ENCODE measurements at places on chromosomes 1 and 21.
A peak's percentile ranks its signal among the peaks of the same experiment; 100 is the strongest.

DNA sequence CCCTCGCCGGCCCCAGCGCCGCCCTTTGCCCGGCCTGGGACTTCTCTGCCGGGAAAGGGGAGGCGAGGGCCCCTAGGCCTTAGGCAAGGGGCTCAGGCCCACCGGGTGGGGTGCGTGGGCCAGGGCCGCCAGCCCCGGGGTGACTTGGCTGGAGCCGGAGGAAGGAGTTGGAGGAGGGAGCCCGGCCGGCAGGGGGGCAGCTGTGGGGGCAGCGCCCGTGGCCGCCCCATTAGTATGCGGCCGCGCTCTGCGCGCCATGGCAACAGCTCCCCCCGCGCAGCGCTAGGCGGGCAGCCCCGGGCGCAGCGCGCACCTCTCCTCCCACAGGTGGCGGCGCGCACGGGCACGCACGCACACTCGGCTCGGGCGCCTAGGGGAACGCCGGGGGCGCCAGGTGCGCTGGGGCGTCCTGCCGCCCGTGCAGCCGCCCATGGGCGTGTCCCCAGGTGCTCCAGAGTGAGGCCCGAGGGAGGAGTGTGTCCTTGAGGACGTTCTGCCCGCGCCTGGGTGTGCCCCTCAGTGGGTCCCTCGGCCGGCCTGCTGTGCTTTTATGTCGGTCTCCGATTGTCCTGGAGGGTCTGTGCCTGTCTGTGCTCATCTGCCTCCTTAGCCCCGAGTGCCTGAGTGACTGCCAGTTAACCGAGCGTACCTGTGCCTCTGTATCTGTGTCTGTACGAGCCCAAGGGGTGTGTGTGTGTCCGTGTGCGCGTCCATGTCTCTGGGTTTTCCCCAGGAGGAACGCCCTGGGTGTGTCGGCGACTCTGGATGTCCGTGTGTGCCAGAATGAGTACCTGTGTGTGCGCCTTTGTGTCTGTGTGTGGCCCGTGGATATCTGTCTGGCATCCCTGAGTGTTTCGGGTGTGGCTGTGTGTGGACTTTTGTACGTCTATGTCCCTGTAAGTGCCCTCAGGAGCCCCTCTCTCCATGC is 38.2 kb upstream of the WASF2 start:
- no peak for DNase-seq

DNA sequence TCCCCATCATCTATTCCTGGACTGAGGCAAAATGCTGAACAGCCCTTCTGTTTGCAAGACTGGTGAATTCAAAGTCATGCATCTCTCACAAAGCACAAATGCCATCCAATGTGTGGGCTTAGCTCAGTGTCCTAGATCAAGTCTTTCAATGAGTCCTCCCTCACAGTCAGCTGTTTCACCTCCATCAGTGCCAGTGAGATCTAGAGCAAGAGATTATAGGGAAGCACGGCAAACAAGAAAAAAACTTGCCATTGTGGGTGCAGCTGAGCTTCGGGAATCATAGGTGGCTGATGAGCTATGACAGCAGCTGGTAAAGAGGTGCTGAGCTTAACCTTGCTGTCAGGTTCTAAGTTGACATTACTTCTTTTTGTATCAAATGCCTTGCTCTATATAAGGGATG is 130.2 kb downstream of the LMX1A start:
- DNase-seq: no peak

- DNase-seq: peak; percentile 66
Measured at GRCh38 chr1:9441451-9442133, 97.7 kb upstream of the SLC25A33 start.

DNA sequence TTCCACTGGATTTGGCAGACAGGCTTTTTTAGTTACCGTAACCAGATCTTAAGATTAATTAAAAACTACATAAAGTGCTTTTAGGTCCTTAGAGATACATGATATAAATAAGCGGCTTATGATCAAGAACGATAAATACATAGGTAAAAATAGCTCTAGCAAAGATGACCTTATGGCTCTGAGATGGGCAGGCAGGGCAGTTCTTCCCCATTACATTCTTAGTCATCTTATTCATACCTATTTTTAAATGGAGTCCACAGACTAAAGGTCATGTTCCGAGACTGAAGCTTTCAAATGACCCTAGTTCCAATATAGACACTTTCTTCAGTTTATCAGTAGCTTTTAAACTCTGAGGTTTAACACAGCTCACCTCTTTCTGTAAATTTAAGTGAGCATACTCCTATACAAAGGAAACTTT is 4.3 kb downstream of the MCL1 start:
- DNase-seq: no peak

DNA sequence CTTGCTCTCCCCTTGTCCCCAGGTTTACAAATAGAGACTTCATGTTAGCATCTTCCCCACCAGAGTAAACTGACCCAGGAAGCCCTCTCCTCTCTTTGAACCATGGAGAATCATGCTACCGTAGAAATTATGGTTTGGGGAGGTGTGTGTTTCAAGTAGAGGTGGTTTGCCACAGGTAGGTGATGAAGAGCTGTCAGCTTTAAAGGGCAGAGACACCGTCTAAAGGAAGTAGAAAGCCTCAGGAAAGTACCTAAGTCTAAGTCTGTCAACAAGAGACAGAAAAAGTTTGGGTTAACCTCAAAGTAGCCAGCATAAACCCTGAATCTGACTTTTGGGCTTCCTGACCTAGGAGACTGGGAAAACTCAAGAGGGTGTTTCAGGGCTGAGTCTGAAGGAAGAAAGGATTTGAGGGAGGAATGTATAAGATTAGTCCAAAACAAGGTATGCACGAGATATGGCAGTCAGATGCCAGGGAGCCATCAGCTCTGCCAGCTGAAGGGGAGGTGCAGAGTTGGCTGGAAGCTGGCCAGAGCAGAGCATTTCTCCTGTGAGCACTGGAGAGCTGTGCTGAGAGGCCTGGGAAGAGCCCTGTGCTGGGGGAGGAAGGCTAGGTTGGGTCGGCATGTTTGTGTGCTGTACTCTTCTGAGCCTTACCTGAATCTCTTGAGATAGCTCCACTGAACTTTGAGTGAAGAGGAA is 14.3 kb downstream of the ADAMTSL4 start:
- peak; percentile 77 for DNase-seq
